ENCODE measurements at places on chromosomes 16 and 17.

DNA sequence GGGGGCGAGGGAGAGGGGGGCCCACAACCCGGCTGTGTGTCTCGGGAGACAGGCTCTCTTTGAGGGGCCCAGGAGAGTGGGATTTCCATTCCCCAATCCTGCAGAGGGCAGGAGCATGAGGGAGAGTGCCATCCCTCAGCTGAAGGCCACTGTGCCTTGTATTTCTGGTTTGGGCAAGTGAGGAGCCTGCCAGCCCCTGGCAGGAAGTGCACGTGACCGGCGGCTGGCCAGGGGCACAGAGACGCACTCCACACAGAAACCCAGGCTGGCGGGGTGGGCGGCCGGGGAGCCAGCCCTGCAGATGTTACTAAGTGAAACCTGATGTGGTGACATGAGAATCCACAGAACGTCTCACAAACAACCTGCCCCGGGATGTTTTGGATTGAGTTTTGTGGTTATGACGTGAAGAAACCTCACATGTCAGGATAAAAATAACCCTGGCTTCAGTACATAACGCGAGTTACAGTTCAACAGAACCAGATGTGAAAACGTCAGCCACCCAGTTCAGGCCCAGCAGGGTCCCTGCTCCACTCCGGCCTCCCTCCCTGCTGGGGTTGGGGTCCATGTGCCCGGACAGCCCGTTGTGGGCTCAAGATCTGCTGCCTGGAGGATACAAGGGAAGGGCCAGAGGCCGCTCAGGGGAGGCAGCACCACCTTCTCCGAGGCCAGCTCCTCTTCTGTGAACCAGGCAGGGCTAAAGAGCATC lies 51.7 kb upstream of the MTSS2 start:
- peak; percentile 90 for DNase-seq

- DNase-seq = no peak
These were observed 36.8 kb downstream of the ERCC4 start for GRCh38 chr16:13956635-13957196.

GRCh38 chr17:80070375-80071115 lies 30.8 kb upstream of the GAA start:
- no peak for DNase-seq

- DNase-seq = no peak
These were observed 38.5 kb downstream of the WWOX start for GRCh38 chr16:78137782-78138616.

DNA sequence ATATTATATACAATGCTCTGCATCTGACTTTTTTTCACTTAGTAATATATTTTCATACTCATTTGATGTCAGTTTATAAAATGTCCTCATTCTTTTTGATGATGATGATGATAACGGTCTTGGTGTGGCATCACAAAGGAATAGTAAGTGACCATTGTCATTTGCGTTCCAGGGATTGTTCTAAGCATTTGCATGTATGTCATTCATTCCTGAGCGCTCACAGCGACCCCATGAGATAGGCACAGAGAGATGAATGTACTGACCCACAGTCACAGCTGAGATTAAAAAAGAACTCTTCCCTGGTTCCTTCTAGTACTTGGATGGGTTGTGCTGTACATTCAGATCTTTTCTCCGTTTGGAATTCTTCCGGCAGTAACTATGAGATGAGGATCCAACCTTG lies 21.2 kb upstream of the MSI2 start:
- no peak for DNase-seq
